CD4-positive, CD25-positive, alpha-beta regulatory T cell (primary cell): ENCODE measurements at places on chromosomes 5 and 9.

- DNase-seq: no peak
Observed at GRCh38 chr9:126283799-126284465, 42.7 kb upstream of the MVB12B start.

- peak; percentile 45 for DNase-seq
Observed at GRCh38 chr9:128254855-128255759, 20.7 kb downstream of the GOLGA2 start.

DNA sequence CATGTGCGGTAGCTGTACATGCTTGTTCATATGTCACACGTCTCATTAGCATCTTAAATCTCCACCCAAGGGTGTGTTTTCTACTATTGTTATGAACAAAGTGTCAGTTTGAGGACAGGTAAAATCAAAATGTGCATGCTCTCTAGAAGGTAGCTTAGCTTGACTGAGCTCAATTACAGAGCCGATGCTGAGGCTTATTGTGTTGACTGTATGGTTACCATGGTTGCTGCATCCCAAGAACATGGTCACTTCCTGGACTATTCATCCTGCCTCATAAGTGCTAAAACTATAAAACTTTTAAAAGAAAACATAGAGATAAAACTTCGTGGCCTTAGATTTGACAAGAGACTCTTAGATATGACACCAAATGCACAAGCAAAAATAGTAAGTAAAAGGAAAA lies 426.1 kb upstream of the CTNND2 start:
- DNase-seq: no peak

GRCh38 chr5:178204182-178204934 lies at the start of gene HNRNPAB:
Gene HNRNPAB, plus strand, starts transcription at chr5:178204533. Its CDS starts 305 bp downstream, at chr5:178204838.
- DNase-seq: peak; percentile 93

DNA sequence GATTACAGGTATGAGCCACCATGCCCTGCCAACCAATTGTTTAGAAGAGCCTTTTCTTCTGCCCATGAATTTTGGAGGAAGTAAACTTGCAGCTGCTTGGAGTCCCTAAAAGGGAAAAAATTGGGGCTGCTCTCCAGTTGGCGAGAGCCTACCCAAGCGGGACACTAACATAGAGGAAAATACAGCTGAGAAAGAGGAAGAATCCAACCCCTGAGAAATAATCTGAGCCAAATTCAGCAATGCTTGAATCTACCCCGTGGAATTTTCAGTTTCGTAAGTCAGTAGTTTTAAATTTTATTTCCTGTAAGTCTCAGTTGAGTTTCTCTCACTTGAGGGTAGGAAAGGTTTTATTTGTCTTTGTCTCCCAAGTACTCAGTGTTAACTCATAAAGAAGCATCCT lies 30.4 kb upstream of the UBTD2 start:
- DNase-seq: no peak

GRCh38 chr9:121296213-121297127 lies 28.5 kb downstream of the GSN start:
- no peak for DNase-seq

- DNase-seq: peak; percentile 25
Observed at GRCh38 chr5:34474573-34475021, 181.5 kb upstream of the RAI14 start.

GRCh38 chr5:13771011-13771571 lies 173.4 kb downstream of the DNAH5 start:
- DNase-seq: no peak

- peak; percentile 28 for DNase-seq
Observed at GRCh38 chr5:14869668-14870164, 1.9 kb downstream of the ANKH start.

- peak; percentile 8 for DNase-seq
Observed at GRCh38 chr5:77851176-77852067, 75.3 kb upstream of the TBCA start.

DNA sequence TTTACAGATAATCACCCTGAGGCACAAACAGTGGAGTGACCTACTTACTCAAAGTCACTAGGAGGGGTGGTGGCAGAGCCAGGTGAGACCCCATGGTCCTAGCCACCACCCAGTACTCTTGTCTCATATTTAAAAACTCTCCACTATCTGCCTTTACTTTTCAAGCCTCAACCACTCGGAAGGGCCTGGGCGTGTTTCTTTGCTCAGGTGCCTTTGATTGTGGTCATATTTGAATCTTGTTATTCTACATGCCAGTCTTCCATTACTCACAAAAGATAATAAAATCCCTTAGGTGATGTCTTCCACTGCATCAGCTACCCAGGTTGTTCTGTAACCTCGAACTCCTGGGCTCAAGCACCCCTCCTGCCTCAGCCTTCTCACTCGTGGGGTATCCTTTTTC lies 20.7 kb upstream of the TRIM36 start:
- no peak for DNase-seq

GRCh38 chr5:71705421-71705820 lies 13.7 kb upstream of the CARTPT start:
- DNase-seq: no peak

- DNase-seq: no peak
Observed at GRCh38 chr5:168046163-168046562, 245.3 kb upstream of the WWC1 start.
